ENCODE measurements at places on chromosomes 16 and 17. TPM values are rescaled to one million over a fixed set of nuclear protein-coding genes. Genes with fewer than 3 reads are reported as not detected.

DNA sequence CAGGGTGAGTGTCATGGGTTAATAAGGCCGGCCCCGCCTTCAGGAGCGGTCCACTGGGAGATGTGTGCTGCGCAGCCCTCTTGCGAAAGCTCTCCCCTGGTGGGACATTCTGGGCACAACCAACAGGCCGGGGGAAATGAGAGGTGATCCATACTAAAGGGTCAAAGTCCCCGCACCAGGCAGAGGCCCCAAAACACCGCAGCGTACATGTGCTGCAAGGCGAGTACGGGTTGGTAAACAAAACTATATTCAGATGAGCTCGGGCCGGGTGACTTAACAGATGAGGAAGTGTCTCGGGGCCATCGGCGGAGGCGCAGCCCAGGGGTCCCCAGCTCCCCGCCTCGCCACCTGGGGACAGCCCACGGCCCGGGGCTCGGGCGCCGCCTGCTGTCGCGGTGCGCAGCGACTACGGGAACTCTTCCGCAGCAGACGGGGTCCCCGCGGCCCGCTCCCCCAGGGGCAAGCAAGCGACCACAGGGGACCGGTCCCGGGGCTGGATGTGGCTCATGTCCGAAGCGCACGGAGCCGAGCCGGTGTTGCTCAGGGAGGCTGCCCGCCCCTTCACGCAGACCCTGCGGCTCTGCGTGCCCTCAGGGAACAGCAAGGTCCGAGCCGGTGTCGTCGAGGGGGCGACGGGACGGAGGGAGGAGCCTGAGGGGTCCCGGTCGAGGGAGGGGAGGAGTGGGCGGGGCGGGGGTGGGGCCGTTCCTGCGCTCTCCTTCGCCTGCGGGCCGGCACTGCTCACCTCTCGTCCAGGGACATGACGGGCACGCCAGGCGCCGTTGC, at the start of gene RAB37:
Gene RAB37, plus strand, starts transcription at position 744 of the 786 bp plus-strand sequence. Its CDS starts 17 bp downstream, at position 761.
- no peaks in the 10 kb centered on the region for H3K4me1 ChIP-seq
- peaks cover 89% of the 10 kb centered on the region for H3K27me3 ChIP-seq
- H3K36me3 ChIP-seq: no peaks in the 10 kb centered on the region
- peak within 1 kb of the TSS; percentile 45 for H3K4me3 ChIP-seq
- no peak for DNase-seq

- no peaks in the 10 kb centered on the region for H3K36me3 ChIP-seq
- no peak overlapping the region for H3K4me3 ChIP-seq
- no peak for DNase-seq
- H3K4me1 ChIP-seq: peaks cover 43% of the 10 kb centered on the region
Observed at GRCh38 chr17:42110301-42111264, 1.9 kb downstream of the DHX58 start.

- H3K36me3 ChIP-seq: no peaks in the 10 kb centered on the region
- H3K27ac ChIP-seq: peak overlapping the region; percentile 51
- H3K27me3 ChIP-seq: no peaks in the 10 kb centered on the region
- no peaks in the 10 kb centered on the region for H3K4me1 ChIP-seq
- no peak overlapping the region for H3K4me3 ChIP-seq
Observed at GRCh38 chr16:57531253-57531575, 5.2 kb downstream of the CCDC102A start.

- no peaks in the 10 kb centered on the region for H3K36me3 ChIP-seq
- H3K4me1 ChIP-seq: no peaks in the 10 kb centered on the region
- H3K27ac ChIP-seq: peak overlapping the region; percentile 73
- no peaks in the 10 kb centered on the region for H3K27me3 ChIP-seq
Observed at GRCh38 chr16:72124761-72125634, 31.4 kb downstream of the DHX38 start.

DNA sequence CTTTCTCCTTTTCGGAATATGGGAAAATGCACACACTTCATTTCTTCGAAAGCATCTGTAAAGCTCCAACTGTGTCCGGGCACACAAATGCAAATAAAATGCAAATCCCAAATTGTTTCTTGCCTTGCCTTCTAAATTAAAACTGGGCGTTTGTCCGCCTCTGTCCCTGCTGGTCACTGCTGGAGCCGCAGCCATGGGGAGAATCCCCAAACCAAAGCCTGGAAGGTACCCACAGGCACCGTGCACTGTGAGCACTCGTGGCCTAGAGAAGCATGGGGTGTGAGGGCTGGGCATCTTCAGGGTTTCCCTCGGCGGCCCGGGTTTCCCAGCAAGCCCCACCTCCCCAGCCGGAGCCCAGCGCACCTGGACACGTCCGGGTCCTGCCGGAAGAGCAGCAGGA, 2.9 kb downstream of the SLC47A2 start:
- H3K27me3 ChIP-seq: no peaks in the 10 kb centered on the region
- H3K36me3 ChIP-seq: no peaks in the 10 kb centered on the region

GRCh38 chr16:29112755-29113347, 128.0 kb downstream of the LAT start:
- no peak for DNase-seq
- peaks cover 25% of the 10 kb centered on the region for H3K36me3 ChIP-seq
- no peak overlapping the region for H3K27ac ChIP-seq
- H3K4me1 ChIP-seq: no peaks in the 10 kb centered on the region
- H3K27me3 ChIP-seq: no peaks in the 10 kb centered on the region

The SLC5A10 gene
- not detected for total RNA-seq

The TM4SF5 gene
- total RNA-seq: not detected

The MPG gene
- total RNA-seq: 190 TPM

The KRTAP4-6 gene
- total RNA-seq: not detected

Measured in tibial nerve (tissue), 4 donors.